Fibroblast of lung (primary cell): ENCODE measurements at places on chromosomes 5 and 9. TPM values are rescaled to one million over a fixed set of nuclear protein-coding genes. Genes with fewer than 3 reads are reported as not detected.

DNA sequence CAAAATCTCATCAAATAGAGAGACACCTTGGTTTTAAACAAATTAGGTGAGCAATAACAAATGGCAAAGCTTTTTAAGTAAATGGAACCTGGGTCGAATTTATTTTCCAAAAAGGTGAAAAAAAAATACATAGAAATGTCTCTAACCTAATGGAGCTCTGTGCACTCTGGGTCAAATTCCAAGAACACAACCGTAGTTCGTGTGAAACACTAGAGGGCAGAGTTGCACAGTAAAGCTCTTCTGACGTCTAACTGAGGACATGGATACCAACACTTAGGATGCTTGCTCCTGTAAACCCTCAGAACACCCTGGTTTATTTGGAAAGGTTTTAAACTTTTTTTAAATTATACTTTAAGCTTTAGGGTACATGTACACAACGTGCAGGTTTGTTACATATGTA lies 18.9 kb downstream of the MARCHF11 start:
- DNase-seq: peak; percentile 68

DNA sequence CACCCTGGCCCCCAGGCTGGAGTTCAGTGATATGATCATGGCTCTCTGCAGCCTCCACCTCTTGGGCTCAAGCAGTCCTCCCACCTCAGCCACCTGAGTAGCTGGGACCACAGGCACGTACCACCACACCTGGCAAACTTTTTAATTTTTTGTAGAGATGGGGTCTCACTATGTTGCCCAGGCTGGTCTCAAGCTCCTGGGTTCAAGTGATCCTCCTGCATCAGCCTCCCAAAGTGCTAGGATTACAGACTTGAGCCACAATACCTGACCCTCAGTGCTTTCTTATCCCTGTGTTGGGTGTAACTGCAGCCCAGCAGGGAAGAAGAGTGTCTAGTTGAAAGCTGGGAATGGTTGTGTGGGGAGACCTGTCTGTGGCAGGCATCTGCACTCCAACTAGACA lies 10.9 kb downstream of the PTPA start:
- DNase-seq: no peak

PCDHB7 gene
- total RNA-seq: 1.0 and 1.5 TPM in 2 replicates

DNA sequence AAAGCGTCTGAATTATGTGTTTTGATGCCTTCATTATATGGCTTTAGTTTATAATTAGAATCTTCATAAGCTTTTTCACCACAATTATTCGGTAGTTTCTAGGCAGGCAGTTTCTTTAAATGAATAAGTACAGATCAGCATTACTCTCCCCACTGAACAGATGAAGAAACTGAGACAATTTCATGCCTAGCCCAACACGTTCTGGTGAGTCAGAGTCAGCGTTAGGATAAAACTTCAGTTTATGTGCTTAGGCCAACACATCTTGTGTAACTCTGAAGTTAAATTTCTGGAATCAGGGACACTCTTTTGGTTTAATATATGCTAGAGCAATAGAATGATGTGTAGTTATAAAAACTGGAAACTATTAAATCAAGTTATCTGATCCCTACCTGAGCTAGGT lies 186.7 kb upstream of the ELL2 start:
- DNase-seq: no peak

IFT74 gene
- 14.6 and 18.0 TPM in 2 replicates for total RNA-seq

GRCh38 chr5:164336276-164336675 lies 830.9 kb downstream of the MAT2B start:
- no peak for DNase-seq

- no peak for DNase-seq
Observed at GRCh38 chr9:114039484-114039883, 38.6 kb downstream of the AMBP start.

LRRC19 gene
- total RNA-seq: not detected in 2 replicates

PDE6A gene
- total RNA-seq: under 0.01 TPM in 2 replicates

GRCh38 chr5:170287532-170287931 lies 10.0 kb downstream of the LCP2 start:
- peak; percentile 42 for DNase-seq

DNA sequence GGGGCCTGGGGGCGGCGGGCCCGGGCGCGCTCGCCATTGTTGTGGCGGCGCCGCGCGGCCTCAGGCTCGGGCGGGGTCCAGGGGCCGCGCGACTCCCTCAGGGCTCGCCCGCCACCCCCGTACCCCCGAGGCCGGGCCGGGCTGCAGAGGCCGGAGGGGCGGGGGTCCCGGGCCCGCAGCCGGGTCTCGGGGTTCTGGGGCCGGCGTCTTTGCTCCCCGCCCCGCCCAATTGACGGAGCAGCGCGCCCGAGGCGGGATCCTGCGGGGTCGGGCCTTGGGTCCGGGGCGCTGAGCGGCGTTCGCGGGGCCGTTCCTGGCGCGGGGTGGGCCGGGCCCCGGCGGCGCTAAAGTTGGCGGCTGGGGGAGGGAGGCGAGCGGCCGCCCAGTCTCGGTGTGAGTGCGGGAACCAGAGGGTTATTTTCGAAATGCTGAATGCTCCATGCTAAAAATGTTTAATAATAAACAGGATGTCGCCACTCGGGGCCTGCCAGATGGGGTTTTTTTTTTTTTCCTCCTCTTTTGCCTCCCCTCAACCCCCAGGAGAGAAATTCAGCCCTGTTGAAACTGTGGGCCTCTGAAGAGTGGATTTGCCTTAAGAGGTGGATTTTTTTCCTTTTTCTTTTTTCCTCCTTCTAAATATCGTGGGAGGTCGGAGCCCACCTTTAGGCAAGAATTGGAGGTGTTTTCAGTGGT lies 724 bp downstream of the PRRC2B start:
- peak; percentile 51 for DNase-seq

GRCh38 chr9:87238545-87238944 lies 259.1 kb upstream of the DAPK1 start:
- DNase-seq: peak; percentile 52

DNA sequence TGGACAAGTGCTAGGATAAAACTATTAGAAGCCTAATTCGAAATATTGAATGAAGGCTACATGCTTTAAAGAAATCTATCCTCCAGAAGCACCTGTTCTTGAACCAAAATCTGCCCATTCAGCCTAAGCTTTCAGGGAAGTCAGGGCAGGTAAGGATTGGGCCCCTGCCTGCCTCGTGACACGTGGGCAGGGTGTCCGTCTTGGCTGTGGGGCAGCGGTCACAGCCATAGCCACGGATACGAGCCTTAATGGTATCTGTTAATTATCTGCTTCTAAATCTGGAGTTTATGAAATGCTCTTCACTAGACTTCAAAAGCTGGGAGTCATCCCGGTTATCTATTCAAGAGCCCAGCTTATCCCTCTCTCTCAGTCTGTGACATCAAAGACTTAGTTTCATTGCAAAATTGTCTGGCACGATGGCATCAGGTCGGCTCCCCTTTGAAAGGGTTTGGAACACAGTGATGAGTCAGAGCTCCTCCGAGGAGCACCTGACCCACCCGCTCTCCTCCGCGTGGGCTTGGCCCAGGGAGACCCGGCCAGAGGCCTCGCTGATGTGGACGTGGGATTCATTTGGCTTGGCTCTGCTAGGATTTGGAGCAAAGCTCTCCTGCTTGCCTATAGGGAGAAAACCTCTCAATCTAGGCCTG lies 135.9 kb downstream of the MACROH2A1 start:
- DNase-seq: no peak

- no peak for DNase-seq
Observed at GRCh38 chr9:89419978-89420394, 77.9 kb downstream of the SEMA4D start.

TAF1L gene
- total RNA-seq: under 0.01 TPM in 2 replicates

DNA sequence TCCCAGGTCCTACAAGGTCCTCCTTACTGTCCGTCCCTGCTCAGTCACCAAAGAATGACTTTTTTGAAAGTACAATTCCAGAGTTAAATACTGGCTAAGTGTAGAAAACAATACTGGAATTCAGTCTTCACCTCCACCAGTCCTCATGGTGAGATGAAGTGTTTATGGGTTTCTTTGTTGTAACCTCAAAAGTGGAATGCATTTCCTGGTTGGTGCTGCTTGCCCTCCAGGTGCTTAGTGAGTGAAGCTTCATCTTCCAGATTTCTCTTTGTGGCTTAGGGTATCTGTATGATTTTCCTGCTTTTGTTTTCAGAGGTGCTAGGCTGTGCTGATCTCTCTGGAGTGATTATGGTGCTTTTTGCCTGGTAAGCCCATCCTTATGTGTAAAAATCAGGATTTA lies 49.4 kb upstream of the DHFR start:
- DNase-seq: no peak
